Chondrocyte (in vitro differentiated cells): ENCODE measurements at places on chromosomes 4 and X. TPM values are rescaled to one million over a fixed set of nuclear protein-coding genes. Genes with fewer than 3 reads are reported as not detected.

- DNase-seq = peak; percentile 75
- peaks cover 30% of the 10 kb centered on the region for H3K4me1 ChIP-seq
- H3K27ac ChIP-seq = no peak overlapping the region
- H3K4me3 ChIP-seq = peak overlapping the region; percentile 78
Measured at GRCh38 chrX:108735091-108735678, 1.2 kb downstream of the IRS4 start.

GRCh38 chr4:185729391-185729804 lies 82.6 kb downstream of the SORBS2 start:
- no peak overlapping the region for H3K4me3 ChIP-seq
- H3K36me3 ChIP-seq = peaks cover 8% of the 10 kb centered on the region
- peaks cover 48% of the 10 kb centered on the region for H3K4me1 ChIP-seq

- DNase-seq = no peak
- no peaks in the 10 kb centered on the region for H3K4me1 ChIP-seq
- no peak overlapping the region for H3K27ac ChIP-seq
- H3K27me3 ChIP-seq = no peaks in the 10 kb centered on the region
- H3K36me3 ChIP-seq = no peaks in the 10 kb centered on the region
Measured at GRCh38 chrX:125577479-125577878, 257.8 kb downstream of the TEX13C start.

- peaks cover 33% of the 10 kb centered on the region for H3K4me1 ChIP-seq
- H3K4me3 ChIP-seq = no peak overlapping the region
- peaks cover 2% of the 10 kb centered on the region for H3K36me3 ChIP-seq
Measured at GRCh38 chr4:107213880-107214279, 177.8 kb upstream of the DKK2 start.

- H3K27me3 ChIP-seq = no peaks in the 10 kb centered on the region
- H3K27ac ChIP-seq = no peak overlapping the region
- peaks cover 70% of the 10 kb centered on the region for H3K4me1 ChIP-seq
- DNase-seq = no peak
- H3K36me3 ChIP-seq = no peaks in the 10 kb centered on the region
Measured at GRCh38 chr4:53015681-53016080, 153.6 kb downstream of the RASL11B start.

GRCh38 chr4:6641164-6641970 lies 882 bp downstream of the MRFAP1 start:
- no peak for DNase-seq
- peaks cover 24% of the 10 kb centered on the region for H3K4me1 ChIP-seq
- peak overlapping the region; percentile 99 for H3K27ac ChIP-seq
- H3K36me3 ChIP-seq = peaks cover 16% of the 10 kb centered on the region
- H3K27me3 ChIP-seq = no peaks in the 10 kb centered on the region

- H3K36me3 ChIP-seq = no peaks in the 10 kb centered on the region
- DNase-seq = no peak
- peaks cover 15% of the 10 kb centered on the region for H3K27me3 ChIP-seq
- H3K27ac ChIP-seq = no peak overlapping the region
- peaks cover 16% of the 10 kb centered on the region for H3K4me1 ChIP-seq
Measured at GRCh38 chr4:143084566-143084965, 100.2 kb upstream of the USP38 start.

DNA sequence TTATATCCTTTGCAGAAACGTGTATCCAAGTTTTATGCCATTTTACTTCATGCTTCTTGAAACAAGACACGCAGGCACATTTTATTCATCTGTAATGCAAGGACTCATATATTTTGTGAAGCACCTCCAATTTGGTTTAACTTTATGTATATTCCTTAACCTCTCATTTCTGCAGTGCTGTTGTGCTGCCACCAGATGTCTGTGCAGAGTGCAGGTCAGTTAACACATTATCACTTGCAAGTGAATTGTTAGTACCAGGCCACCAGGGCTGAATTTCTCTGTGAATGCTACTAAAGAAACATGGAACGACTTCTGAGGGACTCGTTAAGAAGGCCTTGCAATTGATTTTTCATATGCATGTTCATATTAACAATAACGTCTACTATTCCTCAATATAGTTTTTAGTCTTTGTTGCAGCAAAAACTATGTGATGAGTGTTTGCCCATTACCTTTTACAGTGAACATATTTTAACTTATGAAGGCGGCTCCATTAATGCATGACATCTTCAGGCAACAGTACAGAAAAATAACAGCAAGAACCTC lies 770.3 kb downstream of the NLGN4X start:
- DNase-seq = no peak
- no peaks in the 10 kb centered on the region for H3K4me1 ChIP-seq
- H3K27me3 ChIP-seq = no peaks in the 10 kb centered on the region

DNA sequence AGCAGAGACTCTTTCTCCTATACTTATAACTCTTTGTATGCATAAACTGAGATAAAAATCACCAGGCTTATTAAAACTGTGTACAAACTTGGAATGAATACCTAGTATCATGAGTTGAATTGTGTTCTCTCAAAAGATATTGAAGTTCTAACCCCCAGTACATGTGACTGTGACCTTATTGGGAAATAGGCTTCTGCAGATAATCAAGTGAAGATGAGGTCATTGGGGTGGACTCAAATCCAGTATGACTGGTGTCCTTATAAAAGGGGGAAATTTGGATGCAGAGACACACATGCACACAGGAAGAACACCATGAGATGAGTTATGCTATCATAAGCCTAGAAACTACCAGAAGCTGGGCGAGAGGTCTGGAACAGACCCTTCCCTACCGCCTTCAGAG lies 26.2 kb downstream of the ZNF827 start:
- no peak for DNase-seq
- no peaks in the 10 kb centered on the region for H3K36me3 ChIP-seq
- peaks cover 53% of the 10 kb centered on the region for H3K4me1 ChIP-seq
- H3K27me3 ChIP-seq = no peaks in the 10 kb centered on the region

GRCh38 chrX:19727887-19728648 lies 159.3 kb downstream of the SH3KBP1 start:
- H3K4me1 ChIP-seq = peaks cover 11% of the 10 kb centered on the region
- no peak overlapping the region for H3K27ac ChIP-seq
- peaks cover 2% of the 10 kb centered on the region for H3K36me3 ChIP-seq
- no peak for DNase-seq

GRCh38 chr4:185469580-185470154 lies 1.9 kb downstream of the CCDC110 start:
- DNase-seq = no peak
- H3K36me3 ChIP-seq = no peaks in the 10 kb centered on the region
- H3K27ac ChIP-seq = no peak overlapping the region
- H3K27me3 ChIP-seq = no peaks in the 10 kb centered on the region
- H3K4me3 ChIP-seq = no peak overlapping the region

GRCh38 chrX:1483843-1484637 lies 31.3 kb upstream of the ASMTL start:
- no peak overlapping the region for H3K27ac ChIP-seq
- no peak overlapping the region for H3K4me3 ChIP-seq
- peaks cover 12% of the 10 kb centered on the region for H3K36me3 ChIP-seq
- peaks cover 10% of the 10 kb centered on the region for H3K4me1 ChIP-seq
- DNase-seq = no peak

DNA sequence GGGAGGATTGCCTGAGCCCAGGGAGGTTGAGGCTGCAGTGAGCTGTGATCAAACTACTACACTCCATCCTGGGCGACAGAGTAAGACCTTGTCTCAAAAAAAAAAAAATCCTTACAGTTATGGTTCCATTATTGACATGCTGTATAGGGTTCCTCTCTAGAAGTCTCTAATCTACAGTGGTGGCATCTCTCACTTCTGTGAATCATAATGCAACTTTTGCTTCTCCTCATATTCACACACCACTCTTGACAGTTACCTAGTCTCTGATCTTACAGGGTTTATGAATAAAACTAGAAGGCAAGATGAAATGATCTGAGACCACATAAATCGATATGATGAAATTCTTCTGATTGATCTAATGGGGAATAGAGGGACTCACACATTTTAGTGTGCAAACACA lies 40.6 kb downstream of the DOCK11 start:
- no peaks in the 10 kb centered on the region for H3K36me3 ChIP-seq
- peak overlapping the region; percentile 49 for H3K27ac ChIP-seq
- no peaks in the 10 kb centered on the region for H3K27me3 ChIP-seq
- DNase-seq = no peak
- H3K4me3 ChIP-seq = no peak overlapping the region

DNA sequence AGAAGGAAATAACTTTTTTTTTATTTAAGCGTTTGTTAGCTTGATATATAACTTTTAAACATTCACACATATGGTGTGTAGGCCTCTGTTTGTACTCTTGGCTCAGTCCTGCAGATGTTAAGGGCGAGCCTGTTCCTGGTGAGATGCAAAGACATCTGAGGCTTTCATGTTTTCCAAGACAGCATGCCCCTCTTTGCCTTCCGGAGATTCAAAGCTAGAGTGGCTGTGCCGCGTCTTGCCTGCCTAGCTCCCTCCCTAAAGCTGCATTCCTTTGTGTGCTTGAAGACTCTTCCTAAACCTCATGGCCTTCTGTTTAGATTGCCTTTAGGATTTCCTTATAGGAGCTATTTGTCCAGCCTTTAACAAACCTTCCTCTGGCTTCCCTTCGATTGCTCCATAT lies 67.1 kb downstream of the MID1IP1 start:
- no peaks in the 10 kb centered on the region for H3K27me3 ChIP-seq
- no peak overlapping the region for H3K4me3 ChIP-seq
- peak overlapping the region; percentile 76 for H3K27ac ChIP-seq
- no peak for DNase-seq
- peaks cover 33% of the 10 kb centered on the region for H3K4me1 ChIP-seq

DNA sequence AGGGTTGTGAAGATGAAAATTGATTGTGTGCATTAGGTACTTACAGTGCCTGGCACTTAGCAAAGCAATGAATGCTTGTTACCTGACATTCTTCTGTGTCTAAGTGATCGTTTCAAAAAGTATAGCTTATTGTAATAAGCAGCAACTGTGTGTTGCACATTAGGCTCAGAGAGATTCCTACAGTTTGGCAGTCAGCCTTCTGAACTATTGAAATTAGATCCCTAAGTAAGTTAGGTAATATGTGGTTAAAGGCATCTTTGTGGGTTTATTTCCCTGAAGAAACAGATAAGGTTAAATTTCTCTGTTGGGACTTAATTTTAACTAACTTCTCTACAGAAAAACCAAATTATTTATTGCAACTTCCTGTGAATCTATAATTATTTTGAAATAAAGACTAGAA lies 93.4 kb downstream of the REPS2 start:
- no peak overlapping the region for H3K27ac ChIP-seq
- no peak overlapping the region for H3K4me3 ChIP-seq

- peaks cover 9% of the 10 kb centered on the region for H3K27me3 ChIP-seq
- H3K4me1 ChIP-seq = no peaks in the 10 kb centered on the region
- H3K27ac ChIP-seq = no peak overlapping the region
- no peak overlapping the region for H3K4me3 ChIP-seq
- peak; percentile 86 for DNase-seq
Measured at GRCh38 chr4:1471443-1472147, 65.4 kb upstream of the NKX1-1 start.

GRCh38 chr4:75432683-75433082 lies 81.5 kb downstream of the RCHY1 start:
- no peaks in the 10 kb centered on the region for H3K4me1 ChIP-seq
- no peaks in the 10 kb centered on the region for H3K36me3 ChIP-seq

- H3K4me3 ChIP-seq = no peak overlapping the region
- H3K27me3 ChIP-seq = no peaks in the 10 kb centered on the region
- peaks cover 5% of the 10 kb centered on the region for H3K36me3 ChIP-seq
- peak overlapping the region; percentile 63 for H3K27ac ChIP-seq
Measured at GRCh38 chr4:124797223-124797622, 84.7 kb upstream of the ANKRD50 start.

- H3K4me1 ChIP-seq = peaks cover 7% of the 10 kb centered on the region
- no peaks in the 10 kb centered on the region for H3K27me3 ChIP-seq
- H3K4me3 ChIP-seq = no peak overlapping the region
- no peak for DNase-seq
- peaks cover 2% of the 10 kb centered on the region for H3K36me3 ChIP-seq
Measured at GRCh38 chrX:74232859-74233258, 71.1 kb upstream of the ZCCHC13 start.

- H3K27me3 ChIP-seq = no peaks in the 10 kb centered on the region
- peaks cover 50% of the 10 kb centered on the region for H3K4me1 ChIP-seq
- H3K4me3 ChIP-seq = peak overlapping the region; percentile 22
- peak overlapping the region; percentile 97 for H3K27ac ChIP-seq
- H3K36me3 ChIP-seq = peaks cover 4% of the 10 kb centered on the region
Measured at GRCh38 chr4:39713691-39714090, 15.8 kb downstream of the UBE2K start.

DNA sequence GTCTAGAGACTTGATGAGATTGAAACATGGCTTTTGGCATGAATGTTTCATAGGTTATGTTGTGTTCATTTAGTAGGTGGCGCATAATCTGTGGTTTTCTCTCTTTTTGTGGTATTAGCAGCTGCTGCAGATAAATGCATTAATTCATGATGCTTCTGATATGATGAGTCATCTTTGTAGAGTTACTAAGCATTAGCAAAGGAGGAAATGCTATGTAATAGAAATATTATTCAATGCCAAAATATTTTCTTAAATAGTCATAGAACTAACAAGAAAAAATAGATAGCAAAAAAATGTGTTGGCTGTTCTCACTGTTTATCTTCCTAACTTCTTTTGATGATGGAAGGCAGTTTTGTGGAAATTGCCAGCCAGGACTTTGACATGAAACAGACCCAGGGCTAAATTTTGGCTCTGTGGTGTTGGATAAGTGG lies 3.6 kb downstream of the ZXDB start:
- H3K4me1 ChIP-seq = peaks cover 42% of the 10 kb centered on the region
- H3K27ac ChIP-seq = peak overlapping the region; percentile 76
- peaks cover 2% of the 10 kb centered on the region for H3K36me3 ChIP-seq
- no peaks in the 10 kb centered on the region for H3K27me3 ChIP-seq
- H3K4me3 ChIP-seq = peak overlapping the region; percentile 11

DNA sequence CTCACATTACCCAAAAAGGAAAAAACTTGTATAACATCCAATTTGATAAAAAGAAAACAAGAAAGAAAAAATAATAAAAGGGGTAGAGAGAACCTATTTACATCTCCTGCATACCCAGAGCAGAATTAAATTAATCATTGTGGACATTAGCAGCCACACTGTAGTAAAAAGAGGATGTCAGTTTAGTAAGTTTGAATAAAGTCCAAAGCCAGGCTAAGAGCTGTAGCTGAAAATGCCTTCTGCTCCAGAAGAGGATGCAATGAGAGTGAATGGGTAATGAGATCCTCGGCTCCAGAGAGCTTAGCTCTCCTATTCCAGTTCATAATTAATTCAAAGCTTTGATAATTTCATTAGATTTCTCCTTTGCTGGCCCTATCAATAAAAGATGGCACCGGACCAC lies 78.2 kb downstream of the SLC10A7 start:
- H3K4me1 ChIP-seq = peaks cover 39% of the 10 kb centered on the region
- no peak for DNase-seq
- no peak overlapping the region for H3K27ac ChIP-seq
- H3K27me3 ChIP-seq = no peaks in the 10 kb centered on the region

CACNA1F gene
- total RNA-seq = not detected in 3 replicates

GRIA3 gene
- total RNA-seq = 1.6 TPM in 1 of 3 replicates, not detected in the others

DUSP9 gene
- 0.13 to 0.77 TPM in 2 of 3 replicates, not detected in the other for total RNA-seq

SPANXB1 gene
- total RNA-seq = not detected in 3 replicates

EDA2R gene
- total RNA-seq = 3.0 to 4.2 TPM (median 3.6 TPM) in 3 replicates

UGT2B11 gene
- total RNA-seq = not detected in 3 replicates

CXCL11 gene
- not detected in 3 replicates for total RNA-seq

JADE3 gene
- 8.2 to 11.7 TPM (median 10.6 TPM) in 3 replicates for total RNA-seq

ADGRL3 gene
- total RNA-seq = 10.0 to 19.6 TPM (median 11.6 TPM) in 3 replicates

UTP14A gene
- total RNA-seq = 13.9 to 17.0 TPM (median 14.2 TPM) in 3 replicates

ODAM gene
- not detected in 3 replicates for total RNA-seq

EXOC1L gene
- not detected in 3 replicates for total RNA-seq

GNRHR gene
- total RNA-seq = not detected in 3 replicates
